ENCODE measurements at places on chromosomes 13 and 19.
A peak's percentile ranks its signal among the peaks of the same experiment; 100 is the strongest.

DNA sequence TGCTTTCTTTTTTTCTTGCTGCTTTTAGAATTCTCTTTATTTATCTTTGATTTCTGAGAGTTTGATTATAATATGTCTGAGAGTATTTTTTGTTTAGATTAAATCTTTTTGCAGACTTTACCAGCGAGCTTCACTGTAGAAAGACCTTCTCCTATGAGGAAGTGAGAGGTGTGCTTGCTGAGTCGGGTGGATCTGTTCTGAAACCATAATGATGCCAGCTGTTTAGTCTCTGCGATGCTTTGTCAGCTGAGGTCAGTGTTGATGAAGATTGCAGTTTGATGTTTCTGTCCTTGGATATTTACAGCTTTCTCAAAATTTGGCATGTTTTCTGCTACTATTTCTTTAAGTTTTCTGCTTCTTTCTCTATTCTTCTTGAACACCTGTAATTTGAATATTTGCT, 309.1 kb upstream of the SLITRK6 start:
- DNase-seq, result no peak

- no peak for DNase-seq
Observed at GRCh38 chr13:98816406-98816805, 63.9 kb upstream of the SLC15A1 start.

- DNase-seq, result no peak
Observed at GRCh38 chr19:44315883-44316282, 11.1 kb upstream of the ZNF235 start.

DNA sequence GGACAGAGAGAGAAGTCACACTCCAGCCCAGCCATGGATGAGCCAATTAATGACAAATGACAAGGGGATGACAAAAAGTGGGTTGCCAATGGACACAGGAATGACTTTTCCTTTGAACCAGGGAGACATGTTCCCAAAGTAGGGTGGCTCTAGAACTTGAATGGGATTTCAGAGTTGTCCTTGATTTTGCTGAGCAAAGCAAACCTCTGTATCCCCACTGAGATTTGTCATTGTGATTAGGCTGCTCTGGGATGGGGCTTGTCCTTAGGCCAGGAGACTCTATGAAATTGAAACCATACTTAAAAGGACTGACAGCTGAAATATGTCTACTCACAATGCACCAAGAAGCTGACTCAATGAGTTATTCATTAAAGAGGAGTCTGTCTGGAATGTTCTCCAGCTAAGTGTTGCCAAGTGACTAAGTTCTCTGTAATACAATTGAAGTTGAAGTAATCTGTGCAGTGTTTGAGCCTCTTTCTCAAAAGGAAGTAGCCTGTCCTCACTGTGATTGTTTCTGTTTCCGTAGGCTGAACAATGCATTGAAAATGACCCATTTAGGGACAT, 69.0 kb upstream of the PCDH9 start:
- DNase-seq, result no peak

- no peak for DNase-seq
Observed at GRCh38 chr19:28971049-28971448, 241.9 kb downstream of the UQCRFS1 start.

- no peak for DNase-seq
Observed at GRCh38 chr13:45194081-45194939, 6.5 kb downstream of the KCTD4 start.

DNA sequence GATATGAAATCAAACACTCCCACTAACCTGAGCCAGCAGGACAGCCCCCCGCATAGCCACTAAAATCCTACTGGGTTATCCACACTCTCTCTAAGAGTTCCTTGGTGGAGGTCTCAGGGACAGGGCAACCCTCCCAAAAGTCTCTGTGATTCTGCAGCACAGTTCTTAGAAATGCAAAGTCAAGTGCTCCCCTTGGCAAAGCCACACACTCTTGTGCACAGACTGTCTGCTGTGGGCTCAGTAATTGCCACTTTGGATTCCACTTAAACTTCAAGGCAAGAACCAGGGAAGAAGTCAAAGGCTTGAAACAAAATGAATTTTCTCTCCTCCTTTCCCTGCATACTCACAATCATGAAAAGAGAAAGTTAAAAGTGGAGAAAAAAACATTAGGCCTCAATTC, 61.5 kb downstream of the DOCK9 start:
- no peak for DNase-seq

DNA sequence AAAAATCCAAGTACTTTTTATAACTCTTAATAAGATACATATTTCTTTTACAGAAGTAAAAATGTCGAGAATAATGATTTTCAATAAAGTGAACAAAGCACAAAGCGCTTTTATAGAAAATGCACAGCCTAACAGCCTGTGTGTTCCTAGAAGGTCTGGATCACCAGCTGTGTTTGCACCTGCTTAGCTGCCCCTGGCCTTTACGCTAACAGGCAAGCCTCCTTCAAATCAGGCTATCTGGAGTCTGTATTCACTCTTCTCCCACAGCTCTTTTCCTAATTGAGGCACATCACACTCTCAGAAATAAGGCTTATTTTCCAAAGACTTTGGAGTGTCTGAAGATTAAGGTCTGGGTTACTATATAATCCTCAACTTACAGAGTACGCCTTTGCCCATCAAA, 183.1 kb downstream of the LHFPL6 start:
- DNase-seq, result no peak

GRCh38 chr13:107104631-107105030, 536.7 kb upstream of the ARGLU1 start:
- no peak for DNase-seq

GRCh38 chr13:79382545-79383275, 23.3 kb downstream of the RBM26 start:
- no peak for DNase-seq

DNA sequence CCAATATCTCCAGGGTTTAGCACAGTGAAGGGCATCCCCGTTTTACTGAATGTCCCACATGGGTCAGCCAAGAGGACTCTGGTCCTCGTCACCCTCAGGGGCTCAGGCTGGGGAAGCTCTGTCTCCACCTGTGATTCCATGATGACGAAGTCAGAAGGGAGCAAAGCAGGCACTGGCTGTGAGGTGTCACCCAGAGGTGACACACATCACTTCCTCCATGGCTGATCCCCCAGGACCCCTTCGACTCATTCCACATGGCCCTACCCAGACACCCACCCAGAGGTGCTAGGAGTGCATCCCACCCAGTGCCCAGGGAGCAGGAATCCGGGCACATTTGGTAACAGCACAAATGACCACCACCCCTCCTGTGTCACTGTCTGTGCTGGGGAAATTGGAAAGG, 145.2 kb upstream of the VSTM2B start:
- DNase-seq, result no peak

DNA sequence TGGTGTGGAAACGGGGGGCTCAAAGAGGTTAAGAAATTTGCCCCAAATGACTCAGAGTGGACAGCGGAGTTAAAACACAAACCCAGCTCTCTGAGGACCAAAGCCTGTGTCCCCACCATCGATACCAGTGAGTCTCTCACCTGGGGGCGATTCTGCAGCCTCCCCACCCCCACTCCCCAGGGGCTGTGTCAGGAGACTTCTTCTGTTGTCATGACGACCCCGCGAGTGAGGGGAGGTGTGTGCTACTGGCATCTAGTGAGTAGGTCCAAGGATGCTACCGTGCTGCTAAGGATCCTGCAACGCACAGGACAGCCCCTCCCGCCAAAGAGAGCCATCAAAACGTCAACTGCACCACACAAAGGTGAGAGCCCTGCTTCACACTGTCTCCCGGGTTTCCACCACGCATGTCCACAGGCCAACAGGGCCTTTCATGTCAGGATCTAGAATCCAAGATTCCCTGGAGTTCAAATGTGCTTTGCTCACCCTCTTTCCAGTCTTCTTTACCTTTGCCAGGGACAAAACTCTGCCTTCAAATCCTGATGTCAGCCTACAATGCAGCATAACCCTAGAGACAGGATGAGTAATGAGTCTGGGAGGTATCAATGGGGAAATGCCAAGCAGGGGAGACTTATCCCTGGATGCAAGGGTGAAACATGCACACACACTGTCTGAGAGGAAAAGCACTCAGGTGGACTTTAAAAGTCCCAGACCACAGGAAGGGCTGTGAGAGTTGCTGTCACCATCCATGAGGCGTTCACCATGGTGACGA, 3.9 kb downstream of the RANBP3 start:
- no peak for DNase-seq

GRCh38 chr13:66339214-66339613, 890.9 kb downstream of the PCDH9 start:
- DNase-seq, result no peak

- no peak for DNase-seq
Observed at GRCh38 chr13:65600702-65601101, 1629.4 kb downstream of the PCDH9 start.

- DNase-seq, result no peak
Observed at GRCh38 chr13:99065235-99066015, 87.6 kb upstream of the DOCK9 start.

GRCh38 chr19:33499248-33499647, 22.3 kb downstream of the PEPD start:
- no peak for DNase-seq

DNA sequence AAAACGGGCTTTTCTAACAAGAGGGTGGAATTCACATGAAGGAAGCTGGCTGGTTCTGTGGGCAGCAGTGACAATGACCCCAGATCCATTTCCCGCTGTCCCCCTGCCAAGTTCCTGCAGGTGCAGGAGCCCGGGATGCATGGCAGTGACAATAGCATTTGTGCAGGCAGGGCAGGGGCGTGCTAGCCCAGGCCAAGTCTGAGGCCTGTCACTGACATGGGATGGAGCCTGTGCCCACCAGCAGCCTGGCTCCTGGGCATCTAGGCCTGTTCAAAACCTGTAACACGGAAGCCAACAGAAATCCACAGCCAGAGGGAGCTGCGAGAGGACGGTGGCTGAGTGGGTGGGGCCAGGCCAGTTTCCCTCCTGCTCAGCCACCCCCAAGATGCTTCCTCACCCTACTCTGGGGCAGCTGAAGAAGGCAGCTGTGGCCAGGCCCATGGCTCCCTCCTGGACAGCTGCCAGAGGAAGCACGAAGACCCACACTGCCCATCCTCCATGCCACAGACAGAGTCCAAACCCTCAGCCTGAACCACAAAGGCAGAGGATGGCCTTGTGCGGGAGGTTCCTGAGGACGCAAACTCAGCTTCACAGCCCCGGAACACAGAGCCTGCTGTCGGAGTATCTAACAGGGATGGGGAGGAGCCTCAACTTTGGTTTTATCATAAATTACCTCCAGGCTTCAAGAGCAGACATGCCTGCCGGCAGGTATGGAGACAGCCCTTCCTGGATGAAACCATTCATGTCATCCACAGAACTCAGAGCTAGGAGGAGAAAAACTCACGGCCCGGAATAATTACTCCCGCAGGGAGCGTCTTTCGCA, 74.0 kb downstream of the CEBPG start:
- DNase-seq, result no peak

DNA sequence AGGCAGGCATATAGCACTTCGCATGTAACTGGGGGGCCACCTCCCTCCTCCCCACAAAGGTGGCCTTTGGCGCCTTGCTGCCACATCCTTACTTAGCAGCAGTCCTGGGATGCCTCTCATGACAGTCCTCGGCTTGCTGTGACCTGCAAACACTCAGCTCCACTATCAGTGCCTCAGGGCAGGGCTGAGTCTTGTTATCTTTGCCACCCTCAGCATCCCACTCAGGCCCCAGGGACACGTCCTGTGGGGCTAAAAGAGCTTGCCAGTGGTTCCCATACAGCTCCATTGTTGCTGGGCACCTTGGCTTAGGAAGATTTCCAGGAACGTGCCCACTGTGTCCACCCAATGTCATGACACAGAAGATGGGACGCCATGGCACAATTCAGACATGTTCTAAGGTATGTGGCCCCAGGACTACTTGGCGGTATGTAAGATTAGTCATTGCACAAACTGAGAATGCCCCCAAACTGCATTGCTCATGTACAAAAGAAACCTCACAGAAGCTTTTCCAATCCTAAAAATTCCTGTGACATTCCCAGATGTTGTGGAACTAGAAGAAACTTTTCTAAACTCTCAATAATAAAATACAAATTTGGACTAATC, 16.3 kb downstream of the DOCK9 start:
- no peak for DNase-seq

GRCh38 chr19:16715611-16716010, 4.0 kb upstream of the NWD1 start:
- DNase-seq, result no peak

DNA sequence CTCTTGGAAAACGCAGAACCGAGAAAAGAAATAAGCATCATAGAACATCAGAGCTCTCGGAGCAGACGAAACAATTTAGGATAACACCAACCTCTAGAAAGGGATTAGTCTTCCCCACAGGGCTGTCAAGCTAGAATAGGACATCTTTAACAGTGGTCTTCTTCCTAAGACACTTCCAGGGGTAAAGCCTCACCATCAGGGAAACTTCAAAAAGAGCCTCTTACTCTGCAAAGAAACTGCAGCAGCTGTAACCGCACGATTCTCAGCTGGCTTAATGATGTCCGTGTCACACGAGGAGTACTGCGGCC, 642 bp downstream of the ZNF571 start:
- no peak for DNase-seq

DNA sequence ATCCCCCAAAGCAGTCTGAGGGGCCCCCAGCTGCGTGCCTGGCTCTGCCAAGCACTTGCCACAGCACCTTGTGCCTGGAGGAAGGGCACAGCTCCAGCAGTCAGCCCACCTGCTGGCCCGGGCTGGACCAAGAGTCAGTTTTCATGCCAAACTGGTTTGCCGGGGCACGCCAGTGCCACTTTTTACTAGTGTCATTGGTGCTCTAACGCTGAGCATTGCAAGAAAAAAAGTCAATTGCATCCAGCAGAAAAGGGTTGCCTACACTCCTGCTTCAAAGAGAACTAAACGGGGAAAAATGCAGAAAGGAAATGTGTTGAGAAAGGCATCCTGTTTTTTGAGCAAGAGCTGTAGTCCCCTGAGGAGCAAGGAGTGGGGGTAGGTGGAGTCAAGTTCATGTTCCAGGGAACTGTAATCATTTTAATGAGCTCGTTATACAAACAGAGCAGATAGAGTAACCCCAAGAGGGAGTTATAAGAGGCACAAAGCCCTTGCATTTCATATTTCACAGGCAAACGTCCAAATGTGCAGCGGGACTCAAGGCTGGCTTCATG, 68.4 kb downstream of the F2RL3 start:
- DNase-seq, result peak; percentile 8

GRCh38 chr13:99214232-99214631, 13.6 kb downstream of the UBAC2 start:
- no peak for DNase-seq

DNA sequence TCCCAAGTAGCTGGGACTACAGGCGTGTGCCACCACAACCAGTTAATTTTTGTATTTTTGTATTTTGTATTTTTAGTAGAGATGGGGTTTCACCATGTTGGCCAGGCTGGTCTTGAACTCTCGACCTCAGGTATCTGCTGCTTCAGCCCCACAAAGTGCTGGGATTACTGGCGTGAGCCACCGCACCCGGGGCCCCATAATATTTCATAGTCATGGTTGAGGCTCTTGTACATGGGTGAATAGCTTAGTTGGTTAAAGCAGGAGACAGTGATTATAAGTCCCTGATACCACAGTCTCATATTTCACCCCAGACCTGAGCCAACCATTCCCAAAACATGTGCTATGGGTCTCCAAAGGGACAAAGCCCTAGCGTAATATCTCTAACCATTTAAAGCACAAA, 26.1 kb downstream of the MBNL2 start:
- no peak for DNase-seq

GRCh38 chr19:5403968-5404640, 51.1 kb upstream of the ZNRF4 start:
- peak; percentile 50 for DNase-seq
